Natural killer cell treated with Interleukin-12 subunit alpha and Interleukin-12 subunit beta and Interleukin-15 and Interleukin-18, amount 100 ng/mL, for 72 hours (primary cell): ENCODE measurements at places on chromosomes 2 and 18. TPM values are rescaled to one million over a fixed set of nuclear protein-coding genes. Genes with fewer than 3 reads are reported as not detected.

DNA sequence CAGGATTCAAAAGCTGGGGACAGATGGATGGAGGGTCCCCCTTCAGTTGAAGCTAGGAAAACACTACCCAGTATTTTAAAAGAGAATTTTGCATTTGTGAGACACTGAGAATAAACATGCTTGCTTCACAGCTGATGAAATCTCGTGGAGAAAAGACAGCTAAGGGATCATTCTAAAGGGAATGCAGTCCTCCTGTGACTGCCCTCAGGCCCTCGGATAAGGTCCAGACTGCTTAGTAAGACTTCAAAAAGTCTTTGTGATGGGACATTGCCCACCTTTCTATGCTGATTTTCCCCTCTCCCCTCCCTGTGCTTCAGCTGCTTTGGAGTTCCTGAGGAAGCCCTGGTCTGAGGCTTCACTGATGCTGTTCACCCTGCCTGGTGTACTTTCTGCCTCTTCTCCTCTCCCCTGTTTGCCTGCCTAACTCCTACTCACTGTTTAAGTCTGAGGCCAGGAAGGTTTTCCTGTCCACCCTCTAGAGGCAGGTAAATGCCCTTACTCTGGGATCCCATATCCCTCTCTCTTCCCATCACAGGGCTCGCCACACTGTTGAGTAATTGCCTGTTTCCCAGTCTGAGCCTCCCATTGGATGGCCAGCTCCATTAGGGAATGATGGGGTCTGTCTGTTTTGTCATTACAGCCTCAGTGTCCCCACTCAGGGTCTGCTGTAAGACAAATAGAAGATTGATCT is 26.6 kb downstream of the POLE4 start:
- DNase-seq = no peak

TUBA3E gene
- total RNA-seq = not detected

GRCh38 chr2:166344286-166345113 is 31.2 kb downstream of the SCN9A start:
- no peak for DNase-seq

SF3B1 gene
- 287 TPM for total RNA-seq

DNA sequence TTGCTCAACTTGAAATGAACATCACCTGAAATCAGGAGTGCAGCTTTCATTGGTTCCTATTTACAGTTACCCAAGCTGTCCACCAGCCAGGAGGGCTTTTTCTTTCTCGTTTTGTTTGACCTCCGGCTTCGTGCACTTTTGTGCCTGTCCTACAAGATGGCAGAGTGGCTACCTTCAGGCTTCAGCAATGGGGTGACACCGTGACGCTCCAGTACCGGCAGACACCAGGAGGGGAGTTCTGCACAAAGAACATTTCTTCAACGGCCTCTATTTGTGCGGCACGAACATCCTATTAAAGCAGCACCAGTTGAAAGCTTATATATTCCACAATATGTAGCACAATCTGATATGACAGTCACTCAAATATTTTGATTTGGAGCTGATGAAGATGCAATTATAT is 18.3 kb downstream of the RNASEH1 start:
- DNase-seq = no peak

- no peak for DNase-seq
These were observed 258.5 kb downstream of the PTGR3 start for GRCh38 chr18:74950479-74950878.

- DNase-seq = no peak
These were observed 16.4 kb upstream of the DLX2 start for GRCh38 chr2:172119089-172119488.

DNA sequence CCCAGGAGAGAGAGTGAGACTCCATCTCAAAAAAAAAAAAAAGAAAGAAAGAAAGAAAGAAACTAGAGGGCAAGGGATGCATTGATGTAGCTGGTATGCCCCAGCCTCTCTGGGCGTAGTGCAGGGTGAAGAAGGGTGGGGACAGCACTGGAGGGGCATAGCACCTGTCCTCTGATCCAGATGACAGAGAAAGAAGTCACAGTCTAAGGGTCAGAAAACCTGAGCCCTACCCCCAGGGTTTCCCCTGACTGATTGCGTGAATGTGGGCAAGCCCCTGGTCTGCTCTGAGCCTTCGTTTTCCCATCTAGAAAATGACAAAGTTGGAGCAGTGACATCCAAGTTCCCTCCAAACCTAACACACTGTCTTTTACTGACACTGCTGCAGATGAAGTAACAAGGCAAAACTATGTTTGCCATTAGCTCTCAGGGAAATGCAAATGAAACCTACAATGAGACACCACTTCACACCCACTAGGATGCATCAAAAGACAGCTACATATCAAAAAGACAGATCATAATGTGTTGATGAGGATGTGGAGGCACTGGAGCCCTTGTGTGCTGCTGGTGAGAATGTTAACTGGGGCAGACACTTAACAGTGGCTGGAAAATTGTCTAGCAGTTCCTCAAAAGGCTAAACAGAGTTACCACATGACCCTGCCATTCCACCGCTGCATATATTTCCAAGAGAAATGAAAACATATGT is 19.5 kb upstream of the YWHAQ start:
- DNase-seq = no peak

GRCh38 chr18:61173554-61173953 is 159.7 kb upstream of the CDH20 start:
- DNase-seq = no peak

DNA sequence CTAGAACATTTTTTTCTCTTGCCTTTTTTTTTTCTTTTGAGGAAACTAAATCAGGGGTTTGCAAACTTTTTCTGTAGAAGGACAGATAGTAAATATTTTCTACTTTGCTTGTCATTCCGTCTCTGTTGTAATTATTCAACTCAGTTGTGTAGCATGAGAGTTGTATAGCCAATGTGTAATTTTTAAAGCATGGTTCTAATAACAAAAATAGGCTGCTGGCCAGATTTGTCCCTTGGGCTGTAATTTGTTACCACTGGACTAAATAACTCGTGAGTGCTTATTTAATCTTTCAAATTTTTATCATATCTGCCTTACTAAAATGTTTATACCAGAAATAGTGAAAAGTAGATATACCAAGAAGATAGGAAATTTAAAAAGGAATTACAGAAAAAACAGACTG is 43.0 kb downstream of the CCDC148 start:
- no peak for DNase-seq

DNA sequence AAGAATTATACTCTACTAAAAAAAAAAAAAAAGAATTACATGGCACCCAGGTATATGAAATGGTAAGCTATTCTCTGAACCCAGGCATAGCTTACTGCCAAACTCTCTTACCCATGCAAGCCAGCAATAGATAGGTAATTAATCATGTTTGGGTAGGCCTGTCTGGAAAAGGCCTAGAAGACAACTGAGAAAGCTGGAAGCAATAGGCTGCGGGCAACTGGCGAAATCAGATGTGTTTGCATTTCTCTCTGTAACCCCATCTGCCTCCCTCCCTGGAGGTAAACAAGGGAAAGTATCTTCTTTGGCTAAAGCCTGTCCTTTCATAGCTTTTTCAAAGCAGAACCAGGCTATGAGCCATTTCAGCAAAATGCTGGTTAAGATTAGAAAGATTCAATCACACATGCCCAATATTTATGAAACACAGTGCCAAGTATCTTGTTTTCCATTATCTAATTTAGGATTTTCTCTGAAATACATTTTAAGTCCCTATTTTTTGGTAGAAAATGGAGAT is 934.8 kb upstream of the DDX18 start:
- DNase-seq = no peak
